ENCODE measurements at places on chromosomes 3 and 15. TPM values are rescaled to one million over a fixed set of nuclear protein-coding genes. Genes with fewer than 3 reads are reported as not detected.

GRCh38 chr3:120062474-120062873 is 31.8 kb downstream of the GSK3B start:
- DNase-seq = no peak

- DNase-seq = no peak
These were observed 945.7 kb upstream of the CFAP20DC start for GRCh38 chr3:59995563-59995962.

DNA sequence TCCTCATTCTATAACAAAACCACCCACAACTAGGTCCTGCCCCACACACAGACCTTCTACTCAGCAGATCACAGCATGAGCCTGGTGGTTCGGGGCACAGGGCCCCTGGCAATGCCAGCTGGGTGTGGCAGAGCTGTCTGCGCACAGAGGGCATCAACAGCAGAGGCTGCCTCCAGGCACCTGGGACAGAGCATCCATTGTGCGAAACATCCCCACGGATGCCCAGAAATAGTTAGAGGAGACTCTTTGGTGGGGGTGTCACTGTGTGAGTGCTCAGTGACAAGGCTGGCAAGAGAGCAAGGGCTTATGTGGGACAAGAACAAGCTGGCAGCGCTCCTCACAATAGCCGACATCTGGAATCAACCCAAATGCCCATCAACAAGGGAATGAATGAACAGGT is 487.4 kb upstream of the PROK2 start:
- no peak for DNase-seq

DNA sequence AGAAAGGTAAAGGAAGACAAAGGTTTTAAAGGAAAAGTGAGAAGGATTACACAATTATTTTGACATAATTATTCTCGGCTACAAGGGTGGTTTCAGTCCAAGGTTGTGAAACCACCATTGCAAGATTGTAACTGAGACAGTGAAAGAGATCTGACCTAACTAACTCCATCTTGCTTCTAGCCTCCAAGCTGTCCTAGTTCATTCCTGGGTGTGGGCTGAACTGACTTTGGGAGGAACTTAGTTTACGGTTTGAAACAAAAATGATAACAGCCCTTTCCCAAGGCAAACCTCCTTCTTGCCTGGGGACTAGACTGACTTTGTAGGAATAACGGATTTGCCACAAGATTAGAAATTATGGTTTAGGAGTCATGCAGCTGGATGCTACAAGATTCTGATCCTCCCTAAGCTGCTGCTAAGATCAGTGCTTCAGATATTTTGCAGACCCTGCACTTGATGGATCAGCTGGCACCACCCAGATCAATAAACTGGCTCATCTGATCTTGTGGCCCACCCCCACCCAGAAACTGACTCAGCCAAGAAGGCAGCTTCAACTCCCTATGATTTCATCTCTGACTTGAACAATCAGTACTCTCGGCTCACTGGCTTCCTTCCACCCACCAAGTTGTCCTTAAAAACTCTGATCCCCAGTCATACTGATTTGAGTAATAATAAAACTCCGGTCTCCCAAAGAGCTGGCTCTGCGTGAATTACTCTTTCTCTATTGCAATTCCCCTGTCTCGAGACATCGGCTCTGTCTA is 57.7 kb upstream of the AADACL2 start:
- DNase-seq = no peak

GRCh38 chr15:78317145-78317836 is 17.9 kb upstream of the SKIC8 start:
- no peak for DNase-seq

GRCh38 chr15:41465822-41466421 is 27.8 kb upstream of the ITPKA start:
- DNase-seq = no peak

- no peak for DNase-seq
These were observed 278.3 kb downstream of the CHL1 start for GRCh38 chr3:474828-475227.

DNA sequence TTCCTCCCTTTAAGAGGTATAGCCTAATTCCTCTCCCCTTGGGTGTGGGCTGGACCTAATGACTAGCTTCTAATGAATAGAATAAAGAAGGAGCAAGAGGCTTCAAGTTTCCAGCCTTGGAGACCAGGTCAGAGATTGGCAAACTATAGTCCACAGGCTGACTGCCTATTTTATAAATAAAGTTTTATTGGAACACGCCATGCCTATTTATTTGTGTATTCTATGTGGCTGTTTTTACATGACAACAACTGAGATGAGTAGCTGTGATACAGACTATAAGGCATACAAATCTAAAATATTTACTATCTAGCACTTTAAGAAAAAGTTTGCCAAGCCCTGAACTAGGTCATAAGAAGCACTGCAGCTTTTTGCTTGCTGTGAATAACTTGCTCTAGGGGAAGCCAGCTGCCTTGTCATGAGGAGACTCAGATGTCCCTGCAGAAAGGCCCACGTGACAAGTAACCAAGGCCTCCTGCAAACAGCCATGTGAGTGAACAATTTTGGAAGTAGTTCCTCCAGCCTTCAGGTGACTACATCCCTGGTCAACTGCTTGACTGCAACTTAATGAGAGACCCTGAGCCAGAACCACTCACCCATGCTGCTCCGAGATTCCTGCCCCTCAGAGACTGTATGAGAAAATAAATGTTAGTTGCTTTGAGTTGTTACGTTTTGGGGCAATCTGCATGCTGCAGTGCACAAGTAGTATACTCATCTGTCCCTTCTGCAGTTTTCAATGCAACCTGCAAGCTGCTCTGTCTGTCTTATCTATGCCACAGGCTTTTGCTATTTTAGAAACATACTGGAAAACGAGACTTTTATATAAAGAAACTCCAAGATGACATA is 21.1 kb upstream of the MAP3K13 start:
- DNase-seq = no peak

DNA sequence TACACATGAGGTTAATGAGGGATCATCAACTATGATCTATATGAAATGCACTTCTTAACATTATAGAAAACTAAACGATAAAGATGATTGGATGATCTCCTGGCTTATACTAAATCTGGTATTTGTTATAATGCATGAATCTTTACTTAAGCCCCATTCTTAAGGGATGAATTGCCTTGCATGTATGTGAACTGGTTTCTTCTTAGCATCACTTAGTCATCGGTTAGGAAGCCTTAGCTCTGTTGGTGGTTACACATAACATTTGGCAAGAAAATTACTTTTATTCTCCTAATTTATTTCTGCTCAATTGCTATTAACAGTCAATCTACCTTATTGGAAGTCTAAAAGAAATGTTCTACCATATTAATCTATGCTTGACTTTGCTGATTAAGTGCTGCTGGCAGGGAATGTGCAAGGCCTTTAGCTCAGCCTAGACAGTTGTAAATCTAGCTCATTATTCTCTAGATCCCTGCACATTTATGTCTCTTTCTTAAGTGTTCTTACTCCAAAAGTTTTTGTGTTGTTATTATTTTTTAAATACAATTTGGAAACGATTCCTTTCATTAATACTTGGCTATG is 356.0 kb downstream of the ZPLD1 start:
- no peak for DNase-seq

GRCh38 chr3:14377044-14377837 is 25.2 kb upstream of the SLC6A6 start:
- no peak for DNase-seq

GRCh38 chr3:27176256-27176655 is 192.9 kb downstream of the NEK10 start:
- no peak for DNase-seq

- no peak for DNase-seq
These were observed 5.8 kb upstream of the HEG1 start for GRCh38 chr3:125061646-125062045.

DNA sequence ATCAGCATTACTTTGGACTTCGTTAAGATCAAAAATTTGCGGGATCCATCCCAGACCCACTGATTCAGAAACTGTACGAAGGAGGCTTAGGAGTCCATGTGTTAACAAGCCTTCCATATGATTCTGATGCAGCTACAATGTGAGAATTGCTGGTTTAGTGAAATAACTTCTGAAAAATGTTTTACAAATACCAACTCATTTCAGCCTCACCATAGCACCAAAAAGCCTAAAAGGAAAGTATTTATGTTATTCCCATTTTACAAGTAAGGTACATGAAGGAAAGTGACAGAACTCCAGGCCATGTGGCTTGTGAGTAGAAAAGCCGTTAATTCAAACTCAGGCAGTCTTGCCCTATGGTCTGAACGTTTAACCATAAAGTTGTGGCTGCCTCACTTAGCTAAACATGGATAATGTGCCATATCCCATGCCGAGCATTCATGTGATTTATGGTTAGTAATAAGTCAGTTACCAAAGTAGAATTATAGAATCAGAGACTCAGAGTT is 1.5 kb upstream of the IGSF10 start:
- DNase-seq = no peak

DNA sequence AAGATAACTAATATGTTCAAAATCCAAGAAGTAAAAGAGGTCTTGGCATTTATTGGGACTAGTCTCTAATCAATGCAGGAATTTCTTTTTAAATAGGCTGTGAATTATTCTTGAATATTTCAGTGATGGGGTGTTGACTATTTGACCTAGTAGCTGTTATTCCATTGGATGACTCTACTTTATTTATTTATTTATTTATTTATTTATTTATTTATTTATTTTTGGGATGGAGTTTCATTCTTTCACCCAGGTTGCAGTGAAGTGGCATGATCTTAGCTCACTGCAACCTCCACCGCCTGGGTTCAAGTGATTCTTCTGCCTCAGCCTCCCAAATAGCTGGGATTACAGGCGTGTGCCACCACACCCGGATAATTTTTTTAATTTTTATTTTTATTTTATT is 1227.8 kb downstream of the ZPLD1 start:
- no peak for DNase-seq

GRCh38 chr3:62873761-62874710 is 1.2 kb downstream of the CADPS start:
- no peak for DNase-seq

- no peak for DNase-seq
These were observed 211.3 kb upstream of the NSMCE3 start for GRCh38 chr15:29480949-29481348.

DNA sequence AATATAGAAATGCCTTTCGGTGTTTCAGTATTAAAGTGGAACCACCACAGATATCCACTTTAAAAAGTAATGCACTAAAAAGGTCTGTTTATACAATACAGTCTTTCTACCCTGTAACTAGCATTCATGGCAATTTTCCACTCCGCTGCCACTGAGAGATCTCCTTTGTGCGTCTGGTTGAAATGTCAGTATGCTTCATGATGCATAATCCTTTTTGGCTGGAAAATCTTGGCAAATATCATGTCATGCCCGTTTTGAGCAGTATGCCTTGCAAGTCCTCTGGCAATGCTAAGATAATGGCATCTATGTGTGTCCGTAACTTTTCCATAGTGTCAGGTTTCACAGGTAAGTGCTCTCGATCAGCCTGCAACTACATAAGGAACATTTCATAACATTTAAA is 30.8 kb upstream of the ARF4 start:
- DNase-seq = no peak

DNA sequence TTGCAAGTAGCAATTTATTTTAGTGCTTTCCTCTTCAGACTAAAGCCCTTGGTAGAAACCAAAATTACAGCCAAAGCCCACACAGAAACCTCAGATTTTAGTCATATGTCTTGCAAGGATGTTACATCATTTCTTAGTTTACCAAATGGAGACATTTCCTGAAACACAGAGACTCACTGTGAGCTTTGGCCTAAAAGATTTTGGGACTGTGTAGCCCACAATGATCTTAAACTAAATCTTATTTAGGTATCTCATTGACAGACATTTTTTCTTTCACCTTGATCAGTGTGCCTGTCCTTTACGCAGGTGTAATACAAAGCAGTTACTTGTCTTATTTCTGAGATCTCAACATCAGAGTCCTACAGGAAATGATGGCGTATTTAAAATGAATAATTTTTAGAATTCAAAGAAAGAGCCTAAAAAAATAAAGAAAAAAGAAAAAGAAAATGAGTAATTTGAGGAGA is 27.8 kb upstream of the AP4E1 start:
- peak; percentile 29 for DNase-seq

- DNase-seq = peak; percentile 29
These were observed 72.9 kb downstream of the RPL39L start for GRCh38 chr3:187066228-187066995.

- no peak for DNase-seq
These were observed 6.5 kb upstream of the PHLDB2 start for GRCh38 chr3:111852540-111852939.

DNA sequence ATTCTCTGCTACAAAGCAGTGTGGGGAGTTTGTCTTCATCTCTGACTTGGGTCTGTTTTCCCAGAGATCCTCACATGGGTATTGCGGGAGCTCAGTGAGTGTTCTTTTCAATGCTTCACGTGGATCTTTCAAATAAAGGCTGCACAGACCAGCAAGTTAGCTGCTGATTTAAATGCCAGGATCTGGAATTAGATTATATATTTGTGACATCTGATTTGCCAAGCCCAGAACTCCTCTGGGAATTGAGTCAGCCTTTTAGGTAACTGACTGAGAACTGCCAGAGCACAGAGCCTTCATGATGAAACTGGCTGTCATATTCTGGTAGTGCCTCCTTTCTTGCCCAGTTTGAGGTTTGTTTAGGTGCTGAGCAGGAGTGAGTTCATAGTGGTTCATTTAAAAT is 14.7 kb downstream of the EDEM1 start:
- DNase-seq = no peak

The SAXO2 gene
- 0.57 TPM for total RNA-seq

The CCR3 gene
- not detected for total RNA-seq

The TM2D3 gene
- 62.4 TPM for total RNA-seq

The TMEM108 gene
- not detected for total RNA-seq

The GTF2A2 gene
- total RNA-seq = 189 TPM

The CFAP100 gene
- total RNA-seq = not detected

The SLC24A5 gene
- not detected for total RNA-seq

The CLDN16 gene
- total RNA-seq = not detected

The OR5K2 gene
- not detected for total RNA-seq

The LACTB gene
- 15.1 TPM for total RNA-seq

The C2CD4A gene
- 0.17 TPM for total RNA-seq

The SLC26A6 gene
- 46.3 TPM for total RNA-seq

The SCG3 gene
- not detected for total RNA-seq

The AADAC gene
- total RNA-seq = not detected

The RASL12 gene
- total RNA-seq = not detected

The ANKRD63 gene
- not detected for total RNA-seq

All from activated T-helper 1 cell treated with anti-CD3 and anti-CD28 coated beads, Interleukin-12 subunit alpha, Interleukin-12 subunit beta, Interleukin-2, Interleukin-4 antibody, amounts not matched to agents 30 ng/mL and 10 ng/mL and 1 ng/mL, durations not matched to agents 14 hours and 24 hours and 36 hours (primary cell).